ENCODE measurements at places on chromosomes 7 and 10.

GRCh38 chr7:111301891-111302290 lies 211.0 kb downstream of the LRRN3 start:
- no peak for DNase-seq

DNA sequence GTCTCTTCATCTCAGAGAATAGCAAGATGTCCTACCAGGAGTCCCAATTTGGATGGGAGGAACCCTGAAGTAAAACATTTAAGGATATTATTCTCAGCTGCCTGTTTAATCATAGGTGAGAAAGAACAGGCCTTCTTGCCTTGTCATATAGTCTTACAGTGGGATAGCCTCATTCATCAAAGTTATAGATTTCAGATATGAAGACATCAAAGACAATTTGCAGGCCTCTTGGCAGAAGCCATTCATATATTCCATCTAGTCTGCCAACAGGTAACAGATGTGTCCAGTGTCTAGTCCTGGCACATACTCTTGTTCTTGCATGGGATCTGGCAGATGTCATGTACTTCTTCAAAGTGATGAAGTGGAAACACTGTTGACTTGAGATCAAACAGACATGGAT lies 601.3 kb upstream of the GHITM start:
- no peak for DNase-seq

DNA sequence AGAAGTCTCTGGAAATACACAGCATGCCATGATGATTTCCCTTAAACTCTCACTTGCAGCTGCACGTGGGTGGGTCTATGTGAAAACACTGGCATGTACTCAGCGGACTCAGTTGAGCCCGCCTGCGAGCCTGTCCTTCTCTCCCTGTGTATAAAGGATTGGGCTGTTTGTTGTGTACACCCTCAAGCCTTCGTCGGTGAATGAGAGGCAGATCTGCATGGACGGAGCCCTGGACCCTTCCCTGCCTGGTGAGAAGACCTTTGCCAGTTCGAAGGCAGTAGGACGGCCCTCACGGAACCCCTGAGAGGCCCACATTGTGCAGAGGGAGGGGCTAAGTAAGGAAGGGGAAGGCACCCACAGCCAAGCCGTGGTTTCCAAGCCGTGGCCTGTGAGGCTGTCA lies 121.2 kb downstream of the WDFY4 start:
- no peak for DNase-seq

DNA sequence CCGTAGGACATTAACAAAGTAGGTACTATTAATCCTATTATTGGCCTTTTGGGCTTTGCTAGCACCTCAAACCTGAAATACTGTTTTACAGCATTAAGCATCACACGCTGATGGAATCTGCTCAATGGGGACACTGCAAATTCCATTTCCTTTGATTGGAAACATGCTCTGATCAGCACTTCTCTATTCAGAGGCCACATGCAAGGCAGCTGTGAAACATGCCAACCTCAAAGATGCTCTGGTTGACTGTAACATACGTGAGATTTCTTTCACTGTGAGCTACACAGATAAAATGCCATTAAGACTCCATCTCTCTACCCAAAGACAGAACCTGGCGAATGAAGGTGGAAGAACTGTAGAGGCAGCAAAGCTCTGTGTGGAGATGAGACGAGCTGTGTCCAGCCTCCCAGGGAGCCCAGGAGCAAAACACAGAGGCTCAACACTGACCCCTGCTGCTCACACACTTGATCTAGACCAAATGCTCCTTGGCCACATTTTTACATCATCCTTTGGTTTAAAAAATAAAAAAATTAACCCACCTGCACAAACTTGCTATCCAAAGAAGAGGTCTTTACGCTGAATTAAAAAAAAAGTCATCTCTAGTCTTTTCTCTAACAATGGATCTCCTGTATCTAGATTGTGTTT lies 8.0 kb downstream of the RSU1 start:
- peak; percentile 26 for DNase-seq

GRCh38 chr7:54838175-54838910 lies 79.3 kb upstream of the SEC61G start:
- DNase-seq: no peak

Data from stimulated activated CD8-positive, alpha-beta memory T cell treated with anti-CD3 and anti-CD28 coated beads, Interleukin-15, amount 100 ng/mL, for 48 hours (primary cell).